ENCODE measurements at places on chromosomes 5 and 9.

- no peak for DNase-seq
These were observed 7.3 kb upstream of the RXRA start for GRCh38 chr9:134318941-134319305.

DNA sequence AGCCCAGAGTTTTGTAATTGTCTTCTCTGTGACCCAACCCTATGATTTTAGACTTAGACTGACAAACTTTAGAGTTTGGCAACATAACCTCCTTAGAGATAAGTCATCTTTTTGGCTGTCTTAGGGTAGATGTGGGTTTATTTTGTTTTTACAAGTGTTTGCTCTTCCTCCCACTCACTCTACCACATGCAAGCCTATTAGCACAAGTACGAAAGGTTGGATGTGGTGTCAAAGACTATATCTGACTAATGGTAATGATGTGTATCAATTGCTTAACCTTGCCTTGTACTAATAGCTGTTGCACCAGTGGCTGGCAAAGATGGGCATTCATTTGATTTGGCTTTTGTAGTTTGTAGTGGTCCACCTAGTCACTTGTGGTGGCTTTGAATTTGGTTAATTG is 46.5 kb downstream of the SLC25A46 start:
- DNase-seq = no peak

DNA sequence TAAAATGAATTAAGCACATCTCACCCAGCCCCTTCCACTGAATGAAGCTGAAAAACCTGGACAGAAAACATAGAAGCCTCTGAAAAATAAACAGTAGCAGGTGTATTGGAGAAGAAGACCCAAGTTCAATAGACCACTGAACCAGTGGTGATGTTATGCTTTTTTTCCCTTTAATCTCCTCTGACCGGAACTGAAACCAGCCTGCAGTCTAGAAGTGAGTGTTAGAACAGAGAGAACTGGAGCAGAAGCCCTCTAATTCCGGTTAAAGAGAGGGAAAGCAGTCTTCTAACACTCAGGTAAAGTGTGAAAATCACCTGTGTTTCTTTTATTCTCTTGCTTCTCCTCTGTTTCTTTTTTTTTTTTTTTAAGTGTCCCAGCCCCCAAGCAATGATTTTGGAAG is 83.5 kb upstream of the CCL21 start:
- DNase-seq = no peak

GRCh38 chr5:58299256-58299655 is 160.6 kb downstream of the PLK2 start:
- no peak for DNase-seq

DNA sequence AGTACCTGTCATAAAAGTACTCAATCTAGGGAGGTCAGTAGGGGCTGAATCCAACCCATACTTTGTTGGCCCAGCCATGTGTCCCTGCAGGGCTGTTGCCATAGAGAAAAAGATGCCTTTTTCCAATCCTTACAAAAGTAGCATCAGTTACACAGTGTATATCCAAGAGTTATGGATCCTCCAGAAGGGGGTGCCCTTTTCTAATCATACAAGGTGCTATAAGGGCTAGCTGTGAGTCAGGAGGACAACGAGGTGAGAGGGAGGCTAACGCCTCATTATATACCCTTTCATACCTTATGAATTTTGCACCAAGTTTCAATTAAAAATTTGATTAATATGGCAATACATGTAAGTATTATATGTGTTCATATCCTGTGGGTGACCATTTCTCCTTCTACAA is 4.8 kb downstream of the KIAA0825 start:
- no peak for DNase-seq

DNA sequence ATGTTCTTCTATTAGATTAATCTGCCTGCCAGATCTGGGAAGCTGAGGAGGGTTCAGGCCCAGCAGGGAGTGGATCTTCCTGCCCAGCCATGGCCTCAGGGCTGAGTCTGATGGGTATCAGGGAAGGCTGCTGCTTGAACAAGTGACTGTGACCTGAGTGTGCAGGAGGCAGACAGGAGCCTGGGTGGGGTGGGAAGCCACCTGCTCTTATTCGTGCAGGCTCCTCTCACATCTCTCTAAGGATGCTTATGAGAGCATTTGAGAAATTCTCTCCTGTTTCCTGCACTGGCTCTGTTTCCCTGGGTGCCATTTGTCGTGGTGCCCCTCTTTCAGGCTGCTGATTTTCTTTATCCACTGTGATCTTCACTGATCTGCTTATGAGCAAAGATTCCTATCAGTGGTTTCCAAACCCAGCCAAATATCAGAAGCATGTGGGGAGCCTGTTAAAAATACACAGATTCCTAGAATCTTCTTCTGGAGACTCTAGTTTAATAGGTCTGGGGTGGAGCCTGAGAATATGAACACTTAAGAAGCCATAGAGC is 2.1 kb downstream of the RGS3 start:
- no peak for DNase-seq

- no peak for DNase-seq
These were observed 228.2 kb upstream of the TYRP1 start for GRCh38 chr9:12464910-12465512.

DNA sequence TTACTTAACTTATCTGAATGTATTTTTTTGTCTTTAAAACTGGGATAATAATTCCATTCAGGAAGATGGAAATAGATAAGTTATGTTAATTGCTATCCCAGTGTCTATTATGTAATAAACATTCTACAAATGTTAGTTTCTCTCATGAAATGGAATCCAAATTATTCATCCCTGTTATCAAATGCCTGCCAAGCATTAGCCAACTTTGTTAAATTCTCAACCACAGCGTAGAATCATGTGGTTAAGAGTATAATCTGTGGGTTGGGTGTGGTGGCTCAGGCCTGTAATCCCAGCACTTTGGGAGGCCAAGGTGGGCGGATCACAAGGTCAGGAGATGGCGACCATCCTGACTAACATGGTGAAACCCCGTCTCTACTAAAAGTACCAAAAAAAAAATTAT is 912.9 kb upstream of the SEMA6A start:
- DNase-seq = no peak

DNA sequence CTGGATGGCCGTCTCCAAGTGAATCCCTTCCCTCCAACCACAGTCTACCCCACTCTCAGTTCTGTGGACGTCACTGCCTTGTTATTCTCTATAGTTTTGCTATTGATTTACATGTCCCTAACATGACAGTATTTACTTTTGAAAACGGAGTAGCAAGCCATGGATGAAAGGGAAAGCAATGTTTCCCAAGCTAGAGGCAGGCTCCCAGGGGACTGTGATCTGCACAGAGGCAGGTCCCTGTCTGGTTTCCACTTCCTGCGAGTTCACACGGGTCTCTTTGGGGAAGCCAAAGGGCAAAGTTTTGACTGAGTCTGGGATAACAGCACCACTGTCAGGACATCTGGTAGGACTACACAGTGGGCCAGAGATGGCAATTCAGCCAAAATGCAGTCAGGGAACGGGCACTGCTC is 12.7 kb downstream of the C9orf153 start:
- no peak for DNase-seq

GRCh38 chr5:56984445-56984844 is 32.5 kb upstream of the MIER3 start:
- DNase-seq = no peak

DNA sequence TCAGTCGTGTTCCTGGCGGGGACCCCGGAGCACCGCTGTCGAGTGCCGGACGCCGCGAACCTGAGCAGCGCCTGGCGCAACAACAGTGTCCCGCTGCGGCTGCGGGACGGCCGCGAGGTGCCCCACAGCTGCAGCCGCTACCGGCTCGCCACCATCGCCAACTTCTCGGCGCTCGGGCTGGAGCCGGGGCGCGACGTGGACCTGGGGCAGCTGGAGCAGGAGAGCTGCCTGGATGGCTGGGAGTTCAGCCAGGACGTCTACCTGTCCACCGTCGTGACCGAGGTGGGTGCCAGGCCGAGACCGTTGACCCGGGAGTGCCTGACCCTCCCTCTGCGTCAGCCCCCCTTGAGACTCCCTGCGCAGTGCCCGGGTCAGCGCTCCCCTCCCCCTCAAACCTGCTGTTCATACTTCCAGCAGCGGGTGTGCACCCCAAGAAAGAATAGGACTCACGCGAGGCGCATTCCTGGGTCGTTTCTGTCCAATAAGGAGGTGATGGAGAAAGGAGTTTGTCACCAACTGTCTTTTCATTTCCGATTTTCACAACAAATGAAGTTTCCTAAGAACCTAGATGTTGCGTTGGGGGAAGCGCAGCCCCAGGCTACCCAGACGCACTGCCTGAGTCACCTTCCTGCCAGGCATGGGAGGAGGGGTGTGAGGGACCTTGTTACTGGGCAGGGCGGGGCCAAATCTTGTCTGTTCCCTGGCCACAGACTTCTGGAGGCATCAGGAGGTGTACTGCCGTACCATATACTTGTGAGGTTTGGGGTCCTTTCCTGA is 722 bp downstream of the SLC22A4 start:
- DNase-seq = peak; percentile 77

DNA sequence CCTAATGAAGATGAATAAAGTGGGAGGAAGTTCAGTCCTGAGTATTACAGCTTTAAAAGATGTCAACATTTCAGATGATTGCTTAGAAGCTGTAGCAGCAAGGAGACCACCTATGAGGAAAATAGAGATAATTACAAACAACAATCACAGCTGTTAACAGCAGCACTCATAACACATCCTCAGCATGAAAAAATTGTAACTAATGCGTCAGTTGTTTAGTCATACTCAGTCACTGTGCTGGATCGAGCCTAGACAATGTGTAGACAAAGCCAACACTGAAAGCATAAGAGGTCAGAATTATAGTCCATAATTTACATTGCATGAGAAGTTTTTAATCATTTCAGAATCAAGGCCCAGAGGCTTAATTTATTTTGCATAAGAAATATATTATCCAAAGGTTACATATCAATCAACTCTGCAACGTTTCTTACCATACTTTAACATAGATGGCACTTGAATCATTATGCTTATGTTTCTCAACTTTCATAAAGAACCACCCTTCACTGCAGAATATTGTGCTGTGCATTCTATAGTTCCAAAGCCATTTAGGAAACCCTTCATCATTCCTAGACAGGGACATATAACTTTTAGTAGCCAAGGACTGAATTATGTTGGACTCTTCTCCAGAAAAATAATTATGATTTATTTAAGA is 60.2 kb upstream of the HAPLN1 start:
- no peak for DNase-seq

DNA sequence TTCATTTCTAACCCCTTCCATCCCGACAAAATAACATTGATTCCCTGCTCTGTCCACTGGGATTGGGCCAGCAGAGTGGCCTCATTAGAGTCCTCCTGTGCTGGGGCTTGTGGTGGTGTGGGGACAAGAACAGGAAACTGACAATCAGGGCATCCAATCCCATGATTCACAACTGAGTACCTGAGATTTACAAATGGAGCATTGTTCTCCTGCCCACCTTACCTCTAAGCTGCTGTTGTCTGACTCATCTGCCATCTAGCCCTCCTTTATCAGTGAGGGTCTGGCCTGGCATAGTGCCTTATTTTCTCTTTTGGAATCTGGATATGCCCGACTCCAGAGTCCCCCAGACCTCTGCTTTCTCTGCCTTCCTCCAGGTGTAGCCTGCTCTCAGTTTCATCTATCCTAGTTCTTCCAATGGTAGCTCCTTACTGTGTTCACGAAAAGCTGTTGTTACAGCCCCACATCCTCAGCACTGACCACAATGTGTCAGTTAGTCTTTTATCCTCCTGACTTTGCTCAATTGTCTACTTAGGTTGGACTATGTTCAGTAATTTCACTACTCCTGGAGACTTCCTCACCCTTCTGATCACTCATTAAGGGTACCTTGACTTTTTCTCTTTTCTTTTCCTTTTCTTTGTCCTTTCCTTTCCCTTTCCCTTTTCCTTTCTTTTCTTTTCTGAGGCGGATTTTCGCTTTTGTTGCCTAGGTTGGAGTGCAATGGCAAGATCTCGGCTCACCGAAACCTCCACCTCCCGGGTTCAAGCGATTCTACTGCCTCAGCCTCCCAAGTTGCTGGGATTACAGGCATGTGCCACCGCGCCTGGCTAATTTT is 13.4 kb downstream of the WNT8A start:
- no peak for DNase-seq

GRCh38 chr5:147483961-147484707 is 25.7 kb downstream of the DPYSL3 start:
- DNase-seq = no peak

DNA sequence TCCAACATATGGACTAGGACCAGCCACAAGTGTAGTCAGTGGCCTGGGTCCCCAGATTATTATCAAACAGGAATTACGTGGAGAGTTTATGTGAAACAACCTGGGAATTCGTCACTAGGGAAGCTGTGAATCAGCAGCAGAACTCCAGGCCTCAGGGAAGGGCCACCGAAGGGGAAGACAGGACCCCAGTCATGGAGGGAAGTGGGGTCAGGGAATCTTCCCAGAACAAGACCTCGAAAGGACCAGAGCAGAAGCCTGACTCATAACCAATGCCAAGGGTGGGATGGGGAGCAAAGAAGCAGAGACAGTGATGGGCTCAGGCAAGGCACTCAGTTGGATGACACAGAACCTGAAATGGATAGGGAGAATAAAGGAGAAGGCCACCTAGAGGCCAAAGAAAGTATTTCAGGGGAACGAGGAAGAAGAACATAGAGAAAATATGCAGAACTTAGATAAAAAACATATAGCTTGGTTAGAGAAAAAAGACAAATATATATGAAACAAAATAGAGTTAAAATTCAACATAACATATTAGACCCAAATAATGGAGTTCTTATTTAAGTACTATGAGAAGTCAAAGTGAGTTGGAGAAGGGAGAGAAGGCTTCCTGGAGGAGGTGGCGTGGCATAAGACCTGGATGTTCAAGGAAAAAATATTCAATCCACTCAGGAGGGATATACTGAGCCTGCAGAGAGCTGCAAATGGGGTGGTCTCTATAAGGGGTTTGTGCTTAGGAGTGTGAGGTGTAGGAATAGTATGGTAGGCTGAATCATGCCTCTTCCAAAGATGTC is 66.7 kb upstream of the CAST start:
- DNase-seq = no peak

- DNase-seq = no peak
These were observed 55.7 kb upstream of the DPYSL3 start for GRCh38 chr5:147565524-147565923.

DNA sequence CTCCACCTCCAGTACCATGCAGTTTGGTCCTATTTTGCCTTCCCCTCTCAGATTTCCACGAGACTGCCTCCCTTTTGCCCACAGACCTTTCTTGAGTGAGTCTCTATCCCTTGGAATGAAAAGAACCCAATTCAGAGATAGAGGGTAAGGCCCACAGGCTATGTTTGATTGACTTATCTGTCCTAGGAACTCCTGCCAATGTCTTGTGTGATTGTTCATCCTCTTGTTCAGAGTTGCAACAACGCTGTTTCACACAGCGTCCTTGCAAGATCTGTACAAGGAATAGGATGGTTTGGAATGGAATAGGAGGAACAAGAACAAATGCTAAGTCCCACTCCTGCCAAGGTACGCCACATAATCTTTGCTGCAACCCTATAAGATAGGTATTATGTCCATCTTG is 142.2 kb upstream of the ABCA1 start:
- DNase-seq = no peak

- no peak for DNase-seq
These were observed 445.6 kb upstream of the EDIL3 start for GRCh38 chr5:84830265-84830664.

- no peak for DNase-seq
These were observed 11.8 kb upstream of the LHFPL2 start for GRCh38 chr5:78660401-78660800.

GRCh38 chr9:114634387-114634786 is 23.2 kb downstream of the TEX53 start:
- no peak for DNase-seq

- DNase-seq = no peak
These were observed 27.9 kb upstream of the GALNT10 start for GRCh38 chr5:154162539-154163151.

- no peak for DNase-seq
These were observed 62.5 kb upstream of the C5orf46 start for GRCh38 chr5:147968855-147969254.

- DNase-seq = peak; percentile 68
These were observed 16.3 kb downstream of the NMRK1 start for GRCh38 chr9:75071530-75072122.

GRCh38 chr9:1726993-1727759 is 288.0 kb upstream of the SMARCA2 start:
- no peak for DNase-seq
